ENCODE measurements at places on chromosomes 2 and 18. TPM values are rescaled to one million over a fixed set of nuclear protein-coding genes. Genes with fewer than 3 reads are reported as not detected.

The TMEM198 gene
- total RNA-seq = 3.4 TPM

The LAPTM4A gene
- 191 TPM for total RNA-seq

The KCNG2 gene
- total RNA-seq = not detected

The CNTNAP5 gene
- total RNA-seq = not detected

The CMPK2 gene
- total RNA-seq = 5.7 TPM

The ANKAR gene
- total RNA-seq = 11.9 TPM

The ERFE gene
- total RNA-seq = not detected

The CCDC93 gene
- total RNA-seq = 19.7 TPM

DNA sequence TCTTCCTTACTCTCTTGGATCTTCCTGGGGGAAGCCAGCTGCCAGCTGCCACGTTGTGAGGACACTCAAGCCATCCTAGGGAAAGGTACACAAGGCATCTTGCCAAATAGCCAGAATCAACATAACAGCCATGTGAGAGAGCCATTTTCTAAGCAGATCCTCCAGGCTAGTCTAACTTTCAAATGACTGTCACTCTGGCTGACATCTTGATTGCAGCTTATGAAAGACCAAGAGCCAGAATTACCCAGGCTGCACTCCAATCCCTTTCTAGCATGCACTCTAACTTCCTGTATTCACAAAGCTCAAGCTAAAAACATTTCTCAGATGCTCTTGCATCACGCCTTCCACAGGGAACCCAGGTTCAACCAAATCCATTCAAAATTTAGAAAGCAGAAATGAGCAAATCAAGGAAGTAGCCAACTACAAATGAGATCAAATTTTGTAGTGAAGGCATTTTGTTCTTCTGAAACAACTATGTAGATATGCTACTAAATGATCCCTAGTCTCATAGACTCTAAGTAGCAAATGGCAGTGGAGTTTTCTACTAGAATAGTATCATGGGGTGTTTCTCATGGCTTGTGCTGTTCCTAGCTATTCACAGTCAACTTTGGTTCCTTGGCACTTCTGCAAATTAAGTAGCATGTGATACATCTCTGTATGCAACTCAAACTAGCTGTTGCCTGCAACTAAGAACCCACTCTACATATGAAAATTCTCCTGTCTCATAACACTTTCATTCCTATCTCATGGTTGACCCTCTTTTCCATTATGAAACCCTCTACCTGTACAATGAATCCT lies 281.9 kb downstream of the ZEB2 start:
- DNase-seq = no peak

DNA sequence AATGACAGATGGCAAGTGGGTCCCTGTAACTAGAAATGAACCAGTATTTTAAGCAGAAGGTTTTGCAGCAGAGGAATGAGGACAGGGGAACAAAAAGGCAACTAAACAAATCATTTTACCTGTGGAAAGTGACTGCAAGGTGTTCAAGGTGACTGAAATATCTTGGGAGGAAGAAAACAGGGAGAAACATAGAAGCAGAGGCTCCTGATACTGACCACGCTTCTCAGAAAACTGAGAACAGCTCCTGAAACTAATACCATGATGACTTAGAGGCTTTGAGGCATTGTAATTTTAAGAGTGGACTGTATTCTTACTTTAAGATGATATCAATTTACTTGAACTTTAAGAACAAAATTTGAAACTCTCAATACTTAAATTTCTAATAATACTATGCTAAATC lies at the start of gene DYTN:
Gene DYTN, minus strand, starts transcription at position 101 of the 400 bp plus-strand sequence. CDS start 117 bp downstream, outside the sequence.
- DNase-seq = no peak

DNA sequence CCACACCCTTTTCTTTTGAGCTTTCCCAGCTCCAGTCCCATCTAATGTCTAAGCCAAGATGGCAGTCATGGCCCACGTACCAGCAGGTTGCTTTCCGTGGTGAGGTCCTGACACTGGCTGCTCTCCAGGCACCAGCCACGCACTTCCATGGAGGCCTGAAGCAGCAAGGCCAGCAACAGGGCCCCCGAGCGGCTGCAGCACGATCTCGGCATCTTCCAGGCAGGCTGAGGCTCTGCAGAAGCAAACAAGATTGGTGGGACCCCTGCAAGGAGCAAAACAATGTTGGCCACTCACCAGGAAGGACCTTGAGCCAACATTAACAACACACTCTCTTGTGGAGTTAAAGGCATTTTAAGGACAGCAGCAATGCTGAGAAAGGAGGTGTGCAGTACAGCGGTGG lies 3.8 kb downstream of the POMC start:
- no peak for DNase-seq

GRCh38 chr2:134458950-134459349 lies 205.1 kb downstream of the MGAT5 start:
- DNase-seq = peak; percentile 41

DNA sequence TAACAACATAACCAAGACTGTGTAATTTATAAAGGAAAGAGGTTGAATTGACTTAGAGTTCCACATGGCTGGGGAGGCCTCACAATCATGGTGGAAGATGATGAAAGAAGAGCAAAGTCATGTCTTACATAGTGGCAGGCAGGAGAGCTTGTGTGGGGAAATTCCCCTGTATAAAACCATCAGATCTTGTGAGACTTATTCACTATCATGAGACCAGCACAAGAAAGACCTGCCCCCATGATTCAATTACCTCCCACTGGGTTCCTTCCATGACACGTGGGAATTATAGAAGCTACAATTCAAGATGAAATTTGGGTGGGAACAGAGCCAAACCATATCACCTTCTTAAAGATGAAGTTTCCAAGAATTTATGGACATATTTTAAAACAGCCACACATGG lies 2.5 kb upstream of the IL36RN start:
- DNase-seq = no peak

GRCh38 chr2:222575618-222576017 lies 80.3 kb downstream of the FARSB start:
- no peak for DNase-seq

- no peak for DNase-seq
These were observed 281.2 kb upstream of the PARD3B start for GRCh38 chr2:204264085-204264553.

GRCh38 chr2:224971214-224971613 lies 71.1 kb downstream of the DOCK10 start:
- no peak for DNase-seq

DNA sequence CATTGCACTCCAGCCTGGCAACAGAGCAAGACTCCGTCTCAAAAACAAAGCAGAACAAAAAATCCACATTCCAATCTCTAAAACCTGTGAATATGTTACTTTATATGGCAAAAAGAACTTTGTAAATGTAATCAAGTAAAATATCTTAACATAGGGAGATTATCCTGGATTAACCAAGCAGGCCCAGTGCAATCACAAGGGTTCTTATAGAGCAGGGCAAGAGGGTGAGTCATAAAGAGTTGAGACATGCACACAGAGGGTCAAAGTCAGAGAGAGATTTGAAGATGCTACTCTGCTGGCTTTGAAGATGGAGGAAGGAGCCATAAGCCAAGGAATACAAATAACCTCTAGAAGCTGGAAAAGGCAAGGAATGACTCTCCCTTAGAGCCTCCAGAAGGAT lies 60.9 kb upstream of the SLC9A2 start:
- no peak for DNase-seq

DNA sequence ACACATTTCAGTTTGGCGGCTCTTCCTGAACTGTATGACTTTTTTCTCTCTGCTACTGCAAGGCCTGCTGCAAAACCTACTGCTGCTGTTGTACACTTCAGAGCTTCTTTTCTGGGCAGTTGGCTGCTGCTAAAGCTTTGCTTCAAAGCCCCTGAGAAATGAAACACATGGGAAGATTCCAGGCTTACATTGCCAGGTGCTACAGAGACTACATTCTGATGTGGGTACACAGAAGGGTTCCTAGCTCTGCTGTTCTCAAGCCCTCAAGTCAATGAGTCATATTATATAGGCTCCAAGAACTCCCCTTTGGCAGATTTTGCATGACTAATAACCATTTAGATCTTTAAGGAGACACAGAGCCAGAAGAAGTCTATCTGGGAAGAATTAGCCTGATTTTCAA lies 12.9 kb upstream of the PGAP1 start:
- DNase-seq = no peak

DNA sequence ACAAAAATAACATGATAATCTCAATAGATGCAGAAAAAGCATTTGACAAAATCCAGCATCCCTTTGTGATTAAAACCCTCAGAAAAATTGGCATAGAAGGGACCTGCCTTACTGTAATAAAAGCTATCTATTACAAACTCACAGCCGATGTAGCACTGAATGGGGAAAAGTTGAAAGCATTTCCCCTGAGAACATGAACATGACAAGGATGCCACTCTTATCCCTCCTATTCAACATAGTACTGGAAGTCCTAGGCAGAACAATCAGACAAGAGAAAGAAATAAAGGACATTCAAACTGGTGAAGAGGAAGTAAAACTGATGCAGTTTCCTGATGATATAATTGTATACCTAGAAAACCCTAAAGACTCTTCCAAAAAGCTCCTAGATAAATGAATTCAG lies 368.7 kb downstream of the RIT2 start:
- DNase-seq = no peak

DNA sequence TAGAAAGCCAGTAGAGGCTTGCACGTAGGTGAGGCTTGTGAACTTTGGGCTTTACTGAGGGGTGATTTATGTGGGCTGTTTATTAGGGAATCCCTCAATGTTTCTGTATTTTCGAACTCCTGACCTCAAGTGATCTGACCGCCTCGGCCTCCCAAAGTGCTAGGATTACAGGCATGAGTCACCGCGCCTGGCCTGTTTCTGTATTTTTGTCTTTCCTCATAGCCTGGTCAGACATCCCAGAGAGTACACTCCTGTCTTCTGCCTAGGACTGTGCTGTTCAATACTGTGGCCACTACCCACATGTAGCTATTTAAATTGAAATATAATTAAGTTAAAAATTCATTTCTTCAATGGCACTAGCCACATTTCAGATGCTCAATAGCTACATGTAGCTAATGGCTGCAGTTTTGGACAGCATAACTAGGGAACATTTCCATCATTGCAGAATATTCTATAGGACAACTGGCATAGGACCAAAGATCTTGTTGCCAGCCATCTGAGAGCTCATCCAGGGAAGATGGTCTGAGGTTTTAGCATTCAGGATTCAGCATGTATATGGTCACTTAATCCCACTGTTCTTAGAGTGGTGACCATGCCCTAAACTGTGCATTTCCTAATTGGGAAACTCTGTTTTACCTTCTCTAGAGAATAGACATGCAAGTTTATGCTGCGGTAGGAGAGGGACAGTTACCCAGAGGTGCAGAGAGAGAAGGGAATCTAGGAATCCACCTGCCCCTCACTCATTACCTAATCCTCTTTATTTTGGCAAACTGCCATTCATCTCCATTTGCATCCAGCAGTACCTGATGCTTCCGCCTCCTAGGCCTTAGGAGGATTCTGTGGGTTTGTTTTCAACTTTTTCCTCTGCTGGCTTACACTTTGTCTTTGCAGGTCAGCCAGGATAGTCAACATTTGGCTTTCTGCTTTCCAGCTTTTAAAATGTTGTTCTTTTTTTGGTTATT lies 64.4 kb downstream of the LCLAT1 start:
- DNase-seq = peak; percentile 60

All from right cardiac atrium (tissue), 5 donors.